Left cardiac atrium (tissue), 4 donors: ENCODE measurements at places on chromosomes 4 and X. TPM values are rescaled to one million over a fixed set of nuclear protein-coding genes. Genes with fewer than 3 reads are reported as not detected.

IQCM gene
- not detected for total RNA-seq

METAP1 gene
- total RNA-seq, result 50.0 TPM

GRCh38 chr4:2362266-2363055 is 56.0 kb downstream of the ZFYVE28 start:
- DNase-seq, result no peak

DNA sequence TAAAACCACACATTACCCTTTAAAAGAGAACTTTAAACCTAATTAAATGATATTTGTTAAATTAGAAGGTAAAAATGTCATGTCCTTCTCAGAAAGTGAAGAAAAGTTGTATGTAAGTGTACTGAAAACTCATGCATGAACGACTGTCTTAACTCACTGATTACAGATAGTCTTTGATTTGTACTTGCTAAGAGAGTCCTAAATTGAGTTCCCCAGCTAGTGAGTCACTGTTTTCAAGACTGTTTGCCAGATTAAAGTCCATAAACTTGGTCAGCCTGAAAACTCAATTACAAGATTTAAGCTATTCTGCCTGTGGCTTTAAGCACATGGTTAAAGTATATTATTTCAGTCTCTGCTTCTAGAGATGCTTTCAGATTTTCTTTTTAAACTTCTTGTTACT is 124.9 kb upstream of the ZCCHC13 start:
- DNase-seq, result no peak

DNA sequence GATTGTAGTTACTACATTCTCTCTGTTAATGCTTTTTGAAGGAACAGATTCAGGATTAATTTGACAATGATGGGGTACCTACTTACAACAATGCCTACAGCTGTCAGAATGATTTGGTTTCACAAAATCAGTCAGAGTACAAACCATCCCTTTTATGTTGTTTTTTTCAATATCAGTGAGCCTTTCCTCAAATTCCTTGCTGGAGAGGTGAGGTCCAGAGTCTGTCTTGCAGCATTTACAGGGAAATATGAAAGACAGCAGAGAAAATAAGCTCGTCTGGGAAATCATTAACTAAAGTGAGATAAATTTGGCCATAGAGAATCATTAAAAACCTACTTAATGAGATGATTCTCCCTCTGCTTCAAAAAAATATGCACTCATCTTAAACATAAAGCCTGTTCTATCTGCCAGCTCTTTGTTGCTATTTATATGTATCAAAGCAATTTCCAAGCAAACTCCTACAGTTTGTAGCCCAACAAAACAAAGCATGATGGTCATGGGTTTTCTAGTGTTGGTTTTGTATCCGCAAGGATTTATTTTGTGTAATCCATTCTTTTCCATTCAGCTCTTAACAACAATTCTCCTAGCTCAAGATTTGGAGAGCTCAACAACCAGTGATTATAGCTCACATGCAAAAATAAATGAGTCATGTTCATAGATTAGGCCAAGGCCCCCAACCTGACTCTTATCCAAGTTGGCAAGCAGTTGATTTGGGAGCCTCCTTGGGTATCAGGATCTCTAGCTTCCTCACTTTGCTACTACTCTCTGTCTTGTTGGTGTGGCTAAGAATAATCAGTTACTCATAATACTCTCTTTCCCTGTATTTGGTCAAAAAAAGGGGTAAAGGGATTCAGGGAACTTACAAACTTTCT is 222.6 kb downstream of the ENOX2 start:
- DNase-seq, result no peak

KLB gene
- total RNA-seq, result 5.0 TPM

DNA sequence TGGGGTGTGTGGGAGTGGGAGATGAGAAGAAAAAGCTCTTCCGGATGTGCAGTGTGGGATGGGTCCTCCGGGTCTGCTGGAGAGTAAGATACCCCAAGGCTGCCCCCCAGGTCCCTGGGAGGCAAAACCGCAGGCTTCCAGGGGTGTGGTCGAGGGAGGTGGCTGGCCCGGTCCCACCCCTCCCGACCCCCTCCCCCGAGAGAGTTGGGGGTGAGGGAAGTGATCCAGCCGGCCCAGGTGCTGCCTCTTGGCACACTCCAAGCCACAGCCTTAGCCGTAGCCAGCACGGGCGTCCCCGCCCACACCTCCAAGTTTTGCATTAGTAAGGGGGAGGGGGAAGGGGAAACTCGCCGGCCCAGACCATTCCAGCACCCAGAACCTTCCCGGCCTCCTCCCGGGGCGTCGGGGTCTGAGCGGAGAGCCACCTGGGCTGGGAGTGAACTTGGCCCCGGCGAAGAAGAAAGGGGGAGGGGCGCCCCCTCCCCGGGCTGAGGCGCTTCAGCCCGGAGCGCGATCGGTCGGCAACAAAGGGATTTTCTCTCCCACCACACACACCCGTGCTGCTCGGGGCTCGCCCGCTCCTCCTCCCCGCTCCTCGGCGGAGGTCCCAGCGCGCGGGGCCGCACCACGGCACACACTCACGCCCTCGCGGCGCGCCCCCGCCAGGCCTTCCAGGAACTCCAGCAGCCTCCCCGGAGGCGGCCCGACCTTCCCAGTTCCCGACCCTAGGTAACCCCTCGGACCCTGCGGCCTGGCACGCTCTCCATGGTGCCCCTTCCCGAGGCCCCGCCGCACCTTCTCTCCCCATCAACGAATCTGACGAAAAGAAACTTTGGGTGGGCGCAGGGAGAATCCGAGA is 14.4 kb downstream of the BCOR start:
- DNase-seq, result no peak

CC2D2A gene
- 7.0 TPM for total RNA-seq

GRCh38 chrX:7019555-7019954 is 128.0 kb upstream of the STS start:
- no peak for DNase-seq

NXT2 gene
- total RNA-seq, result 4.2 TPM

DNA sequence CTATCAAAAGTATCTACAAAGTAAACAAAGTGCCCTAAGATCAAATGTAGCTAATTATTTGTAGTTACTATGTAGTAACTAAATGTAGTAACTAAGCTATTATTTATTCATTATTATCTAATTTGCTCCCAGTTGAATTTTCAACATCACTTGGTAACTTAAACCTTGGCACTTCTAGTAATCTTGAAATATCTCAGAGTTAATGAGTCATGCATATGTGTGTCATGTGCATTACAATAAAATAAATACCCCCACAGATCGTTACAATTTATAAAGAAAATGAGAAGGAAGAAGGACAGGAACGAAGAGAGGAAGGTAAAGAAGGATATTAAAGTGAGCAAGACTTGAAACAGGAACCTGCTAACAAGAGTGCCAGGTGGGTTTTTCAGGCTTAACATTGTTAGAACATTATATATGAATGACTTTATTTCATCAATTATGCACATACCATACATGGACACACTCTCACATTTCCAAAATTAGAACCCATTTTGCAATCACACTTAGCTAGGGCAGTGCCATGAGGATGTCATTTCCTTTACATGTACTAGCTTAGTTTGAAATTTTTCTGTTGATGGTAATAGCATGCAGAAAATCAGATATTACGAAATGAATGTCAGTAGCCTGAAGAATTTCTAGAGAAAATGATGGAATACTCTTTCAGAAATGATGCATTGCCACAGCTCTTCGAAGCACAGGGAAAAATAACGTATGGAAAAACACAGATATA is 1670.4 kb upstream of the AGA start:
- DNase-seq, result no peak

DNA sequence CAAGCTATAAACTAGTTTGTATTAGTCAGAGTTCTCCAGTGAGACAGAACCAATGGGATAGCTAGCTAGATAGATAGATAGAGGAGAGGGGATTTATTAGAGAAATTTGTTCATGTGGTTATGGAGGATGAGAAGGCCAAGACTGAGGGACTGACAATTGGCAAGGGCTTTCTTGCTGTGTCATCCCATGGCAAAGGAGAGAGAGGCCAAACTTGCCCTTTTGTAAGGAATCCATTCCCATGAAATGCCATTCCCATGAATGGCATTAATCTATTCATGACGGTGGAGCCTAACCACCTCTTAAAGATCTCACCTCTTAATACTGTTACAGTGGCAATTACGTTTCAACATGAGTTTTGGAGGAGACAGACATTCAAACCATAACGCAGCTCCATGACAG is 58.1 kb downstream of the LINC00632 start:
- no peak for DNase-seq

LANCL3 gene
- total RNA-seq, result 0.06 TPM

GRCh38 chr4:52196606-52197130 is 145.6 kb downstream of the SPATA18 start:
- DNase-seq, result no peak

- DNase-seq, result no peak
Observed at GRCh38 chr4:76430519-76431388, 4.3 kb upstream of the SHROOM3 start.

GRCh38 chrX:39613482-39613995 is 484.2 kb downstream of the BCOR start:
- no peak for DNase-seq

PABPC4L gene
- 1.1 TPM for total RNA-seq

CTAG1A gene
- not detected for total RNA-seq

DNA sequence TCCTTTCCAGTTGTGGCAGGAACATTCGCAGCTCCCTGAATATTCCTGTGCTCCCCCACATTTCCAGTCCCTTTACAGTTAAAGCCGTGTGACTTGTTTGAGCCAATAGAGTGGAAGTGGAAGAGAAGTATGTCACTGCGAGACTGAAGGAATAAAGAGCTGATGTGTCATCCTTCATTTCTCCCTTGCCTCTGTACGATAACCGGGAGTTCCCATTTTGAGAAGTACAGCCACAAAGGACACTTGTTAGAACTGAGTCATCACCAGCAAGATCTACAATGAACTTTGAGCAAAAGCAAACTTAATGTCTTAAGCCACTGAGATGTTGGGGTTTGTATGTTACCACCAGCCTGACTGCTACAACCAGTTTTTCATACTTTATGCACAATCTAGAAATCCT is 92.3 kb downstream of the SPRY1 start:
- DNase-seq, result no peak

ELOVL6 gene
- 14.3 TPM for total RNA-seq

DMRTC1B gene
- not detected for total RNA-seq

DNA sequence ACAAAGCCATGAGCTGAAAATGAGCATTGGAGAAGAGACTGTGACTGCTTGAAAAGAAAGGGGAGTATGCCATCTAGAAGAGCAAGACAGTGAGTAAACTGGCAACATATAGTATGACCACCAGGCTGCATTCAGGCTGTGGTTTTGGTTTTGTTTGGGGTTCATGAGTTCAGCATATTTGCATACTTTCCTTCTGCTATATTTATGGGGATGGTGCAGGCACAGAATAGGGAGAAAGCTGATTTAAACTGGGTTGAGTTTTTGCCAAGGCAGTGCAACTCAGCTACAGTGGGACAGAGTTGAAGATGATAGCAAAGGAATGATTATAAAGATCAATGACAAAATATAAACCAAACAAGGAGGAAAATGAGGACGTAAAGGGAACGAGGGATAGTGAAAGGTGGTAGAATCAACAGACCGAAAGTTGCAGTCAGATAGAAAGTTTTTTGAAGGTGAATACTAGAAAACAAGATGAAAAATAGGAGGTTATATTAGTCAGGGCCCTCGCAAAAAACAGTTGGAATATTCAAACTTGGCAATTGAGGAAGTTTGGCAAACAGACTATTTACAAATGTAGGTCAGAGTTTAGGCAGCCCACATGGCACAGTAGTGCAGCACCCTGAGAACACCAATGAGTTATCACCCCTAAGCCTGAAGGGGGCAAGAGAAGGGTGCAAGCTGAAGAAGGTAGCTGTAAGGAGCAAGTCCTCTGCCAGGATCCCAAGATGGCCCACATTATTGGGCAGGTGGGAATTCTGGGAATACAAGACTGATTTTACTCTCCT is 114.8 kb upstream of the MAP9 start:
- no peak for DNase-seq

- DNase-seq, result no peak
Observed at GRCh38 chr4:112119353-112119783, 25.9 kb upstream of the FAM241A start.

DNA sequence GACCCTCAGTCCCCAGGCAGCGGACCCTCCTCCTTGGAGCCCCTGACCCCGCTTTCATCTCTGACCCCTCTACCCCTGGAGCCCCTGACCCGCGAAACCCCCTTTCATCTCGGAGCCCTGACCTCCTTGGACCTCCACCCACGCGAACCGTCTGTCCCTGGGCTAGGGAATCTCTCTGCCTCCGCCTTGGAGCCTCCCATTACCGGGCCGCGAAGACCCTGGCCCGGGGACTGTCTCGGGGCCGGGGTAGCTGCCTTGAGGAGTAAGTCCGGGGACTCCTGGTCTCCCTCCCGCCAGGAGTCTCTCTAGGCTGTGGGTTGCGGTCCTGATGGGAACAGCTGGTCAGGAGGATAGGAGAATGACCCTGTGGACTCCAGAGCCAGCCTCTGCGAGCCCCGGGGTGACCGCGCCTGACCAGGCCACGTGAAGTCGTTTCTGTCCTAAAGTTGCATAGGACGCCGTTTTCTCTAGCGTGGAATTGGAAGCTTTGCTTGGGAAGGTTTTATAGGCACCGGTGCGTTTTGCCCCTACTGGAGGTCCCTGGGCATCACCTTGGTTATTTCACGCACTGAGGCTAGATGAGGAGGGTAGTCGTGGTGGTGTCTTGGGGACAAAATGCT is 824 bp downstream of the TBC1D14 start:
- DNase-seq, result no peak

DNA sequence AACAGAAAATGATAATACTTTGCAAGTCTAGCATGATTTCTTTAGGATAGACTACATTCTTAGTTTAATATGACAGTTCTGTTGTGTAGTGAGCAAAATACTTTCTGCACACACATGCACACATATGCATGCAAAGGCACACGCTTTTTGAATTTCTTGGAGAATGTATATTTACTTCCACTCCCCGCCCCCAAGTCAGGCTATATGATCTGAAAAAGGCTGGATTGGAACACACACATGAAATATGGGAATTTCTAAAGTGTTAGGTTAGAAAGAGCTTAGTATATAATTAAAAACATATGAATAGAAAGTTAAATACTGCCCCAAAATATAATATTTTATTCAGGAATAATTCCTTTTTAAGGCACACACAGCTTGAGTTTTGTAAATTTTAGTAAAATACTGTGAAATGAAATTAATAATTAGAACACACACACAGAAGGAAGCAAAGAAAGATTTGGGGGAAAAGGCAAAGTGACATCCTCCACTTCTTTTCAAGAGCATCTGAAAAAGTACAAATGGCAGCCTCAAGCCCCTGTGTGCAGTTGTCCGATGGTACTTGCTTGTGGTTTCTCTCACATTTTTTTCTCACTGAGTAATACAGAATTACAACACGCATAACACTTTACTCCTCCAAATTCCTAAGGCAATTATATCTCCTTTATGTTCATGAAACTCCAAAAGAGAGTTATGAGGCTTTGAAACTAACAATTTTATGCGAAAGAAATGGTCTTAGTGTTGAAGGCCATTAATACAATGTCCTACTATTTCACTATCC is 228.9 kb upstream of the ETNPPL start:
- DNase-seq, result no peak
